Stimulated activated CD4-positive, alpha-beta T cell treated with anti-CD3 and anti-CD28 coated beads, Interleukin-15, amount 100 ng/mL, for 24 hours (primary cell): ENCODE measurements at places on chromosomes 7 and 10.

- DNase-seq = no peak
These were observed 121.2 kb downstream of the FAM107B start for GRCh38 chr10:14653271-14654161.

- DNase-seq = no peak
These were observed 43.1 kb upstream of the ADRB1 start for GRCh38 chr10:114000457-114001010.

- no peak for DNase-seq
These were observed 39.8 kb upstream of the ARL4A start for GRCh38 chr7:12647364-12648219.

- DNase-seq = no peak
These were observed 8.5 kb upstream of the ARHGAP19 start for GRCh38 chr10:97300980-97301379.

DNA sequence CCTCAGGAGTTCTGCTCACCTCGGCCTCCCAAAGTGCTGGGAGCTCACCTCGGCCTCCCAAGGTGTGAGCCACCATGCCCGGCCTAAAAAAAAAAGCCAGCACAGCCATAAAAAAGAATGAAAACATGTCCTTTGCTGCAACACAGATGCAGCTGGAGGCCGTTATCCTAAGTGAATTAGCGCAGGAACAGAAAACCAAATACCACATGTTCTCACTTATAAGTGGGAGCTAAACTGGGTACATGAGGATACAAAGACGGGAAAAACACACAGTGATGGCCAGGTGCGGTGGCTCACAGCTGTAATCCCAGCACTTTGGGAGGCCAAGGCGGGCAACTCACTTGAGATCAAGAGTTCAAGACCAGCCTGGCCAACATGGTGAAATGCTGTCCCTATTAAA, 20.9 kb downstream of the PSPH start:
- DNase-seq = no peak

DNA sequence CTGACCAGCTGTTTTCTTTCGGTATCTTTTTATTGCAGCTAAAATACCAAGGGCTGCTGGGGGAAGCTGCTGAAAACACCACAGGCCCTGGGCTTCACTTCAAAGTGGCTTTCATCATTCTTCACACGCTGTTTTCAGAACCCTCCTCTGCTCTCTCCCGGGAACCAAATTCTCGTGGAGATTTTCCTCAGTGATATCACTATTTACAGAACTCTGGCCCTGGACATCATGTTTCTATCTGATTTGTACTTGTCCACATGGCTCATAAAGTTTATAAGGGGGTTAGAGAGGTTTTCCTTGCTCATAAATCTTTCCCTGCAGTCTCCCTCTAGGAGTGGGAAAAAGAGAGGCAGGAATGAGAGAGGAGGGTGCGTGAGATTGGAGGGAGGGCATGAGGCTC, 177.4 kb upstream of the NPVF start:
- DNase-seq = no peak

GRCh38 chr7:82210416-82211184, 233.0 kb downstream of the CACNA2D1 start:
- DNase-seq = no peak

- no peak for DNase-seq
These were observed 96.6 kb downstream of the ZNF438 start for GRCh38 chr10:30935078-30935477.

- no peak for DNase-seq
These were observed 54.3 kb downstream of the MAP3K8 start for GRCh38 chr10:30488316-30488715.

- no peak for DNase-seq
These were observed 36.7 kb upstream of the LRRC4 start for GRCh38 chr7:128067983-128068382.
